Caudate nucleus (tissue), 63 donors: ENCODE measurements at places on chromosomes 2 and 18.
A peak's percentile ranks its signal among the peaks of the same experiment; 100 is the strongest.

DNA sequence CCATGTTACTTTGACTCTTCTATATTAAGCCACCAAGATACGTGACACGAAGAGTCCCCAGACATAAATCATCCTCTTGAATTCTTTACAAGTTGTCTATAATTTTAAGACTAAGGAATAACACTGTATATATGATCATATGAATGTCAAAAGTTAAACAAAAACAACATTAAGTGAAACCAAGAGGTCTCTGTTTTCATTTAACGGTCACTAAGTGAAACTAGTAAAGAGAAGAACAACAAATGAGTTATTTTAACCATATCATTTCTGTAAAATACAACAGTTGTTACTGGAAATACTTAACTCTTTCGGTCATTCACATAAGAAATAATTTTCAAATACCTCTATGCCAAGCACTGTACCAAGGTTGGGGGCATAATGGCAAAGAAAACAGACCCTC, 45.7 kb upstream of the STK17B start:
- no peak for DNase-seq

DNA sequence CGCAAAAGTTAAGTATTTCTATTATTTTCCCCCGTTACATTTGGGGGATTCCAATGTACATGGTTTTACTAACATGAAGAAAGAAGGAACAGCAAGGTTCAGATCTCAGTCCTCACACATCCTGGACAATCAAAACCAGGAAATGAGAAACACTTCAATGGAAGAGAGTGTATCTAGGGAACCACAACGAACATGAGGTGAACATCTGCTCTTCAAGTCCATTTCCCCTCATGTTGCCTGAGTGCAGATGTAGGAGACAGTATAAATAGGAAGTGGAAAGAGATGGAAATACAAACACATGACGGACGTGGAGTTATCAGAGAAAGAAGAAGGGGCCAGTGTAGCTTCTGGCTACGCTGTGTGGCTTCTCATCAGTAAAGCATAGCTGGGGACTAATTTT, 52.6 kb downstream of the CHN1 start:
- no peak for DNase-seq

DNA sequence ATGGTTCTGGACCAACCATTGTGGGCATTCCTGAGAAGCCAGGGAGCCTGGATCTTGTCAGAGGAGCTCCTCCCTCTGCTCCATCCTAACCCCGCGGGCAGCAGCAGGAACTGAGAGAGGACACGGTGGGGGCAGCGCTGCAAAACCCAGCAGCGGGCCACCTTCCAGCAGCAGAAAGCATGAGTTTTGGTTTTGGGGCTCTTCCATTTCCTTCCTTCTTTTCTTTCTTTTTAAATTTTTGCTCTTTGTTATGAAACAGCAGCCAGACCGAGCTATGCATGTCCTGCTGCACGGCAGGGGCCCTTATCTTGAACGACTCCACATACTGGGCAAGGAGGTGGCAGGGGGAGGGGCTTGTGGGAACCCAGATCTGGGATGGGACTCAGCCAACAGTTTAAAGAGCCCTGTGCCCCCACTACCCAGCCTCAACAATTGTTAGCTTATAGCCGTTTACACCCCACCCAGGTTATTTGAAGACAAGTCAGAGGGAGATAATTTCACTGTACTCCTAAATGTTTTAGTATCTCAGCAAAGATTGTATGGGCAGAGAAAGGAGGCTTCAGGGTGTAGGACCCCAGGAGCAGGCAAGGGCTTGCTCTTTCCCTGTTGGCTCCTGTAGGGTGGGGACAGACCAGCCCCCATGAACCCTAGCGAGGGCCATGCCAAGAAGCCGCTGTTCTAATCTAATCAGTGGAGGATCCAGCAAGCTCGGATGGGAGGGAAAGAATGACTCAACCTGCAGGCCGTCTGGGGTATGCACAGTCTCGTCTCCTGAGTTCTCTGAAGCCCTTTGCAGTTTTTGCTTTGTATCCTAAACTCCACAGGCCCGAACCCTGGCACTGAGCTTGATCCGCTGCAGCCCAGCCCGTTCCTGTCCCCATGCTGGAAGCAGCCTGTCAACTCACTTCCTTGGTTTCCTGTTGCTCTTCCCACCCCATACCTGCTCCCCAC, 75.3 kb downstream of the LRRFIP1 start:
- DNase-seq, result no peak

- no peak for DNase-seq
These were observed 42.9 kb downstream of the MEX3C start for GRCh38 chr18:51154431-51155063.

- no peak for DNase-seq
These were observed 352.0 kb downstream of the THSD7B start for GRCh38 chr2:137117385-137117784.

DNA sequence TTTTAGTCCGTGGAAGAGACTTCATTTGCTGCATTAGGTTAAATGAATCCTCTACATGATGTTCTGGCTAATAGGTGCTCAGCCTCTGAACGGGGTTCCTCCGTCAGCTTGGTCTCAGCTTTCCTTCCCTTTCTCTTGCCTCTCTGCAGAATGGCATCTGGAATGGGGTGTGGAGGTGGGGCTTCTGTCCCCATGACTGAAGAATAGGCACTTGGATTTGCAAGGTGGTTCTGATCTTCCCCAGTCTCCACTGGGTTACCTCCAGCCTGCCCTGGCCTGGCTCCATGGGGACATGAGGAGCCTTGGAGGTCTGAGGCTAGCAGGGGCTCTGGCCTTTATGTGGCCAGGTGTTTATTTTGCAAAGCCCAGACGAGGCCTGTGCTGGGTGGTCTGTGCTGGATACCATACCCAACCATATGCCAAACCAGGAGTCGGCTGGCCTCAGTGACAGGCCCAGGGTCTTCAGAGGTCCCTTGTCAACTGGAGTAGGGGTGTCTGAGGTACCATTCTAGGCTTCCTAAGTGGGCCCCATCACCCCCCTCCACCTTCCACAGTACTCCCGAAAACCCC, 28.2 kb upstream of the LAPTM4A start:
- DNase-seq, result no peak

DNA sequence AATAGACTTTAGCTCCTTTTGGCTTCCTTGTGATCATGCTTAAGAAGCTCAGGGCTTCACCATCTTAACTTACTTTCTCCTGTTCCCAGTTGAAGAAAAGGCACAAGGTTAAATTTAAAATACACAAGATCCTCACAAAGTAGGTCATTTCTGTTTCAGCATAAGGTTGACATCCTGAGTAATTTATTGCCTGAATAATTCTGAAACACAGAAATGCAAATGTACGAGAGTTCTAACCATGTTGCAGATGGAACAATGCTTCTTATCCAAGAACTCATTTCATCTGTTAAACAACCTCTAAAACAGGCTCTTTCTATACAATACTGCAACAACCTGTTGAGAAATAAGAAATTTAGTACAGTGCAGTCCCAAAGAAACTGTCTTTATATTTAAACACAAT, 395.2 kb downstream of the BCL11A start:
- DNase-seq, result no peak

- DNase-seq, result no peak
These were observed 156.9 kb downstream of the CCBE1 start for GRCh38 chr18:59540346-59540745.

- peak; percentile 97 for DNase-seq
These were observed at the start of gene ZRANB3 for GRCh38 chr2:135530313-135531230. Gene ZRANB3 (minus strand): TSS chr2:135531218.

- no peak for DNase-seq
These were observed 849 bp upstream of the VRK2 start for GRCh38 chr2:58045580-58046334.

DNA sequence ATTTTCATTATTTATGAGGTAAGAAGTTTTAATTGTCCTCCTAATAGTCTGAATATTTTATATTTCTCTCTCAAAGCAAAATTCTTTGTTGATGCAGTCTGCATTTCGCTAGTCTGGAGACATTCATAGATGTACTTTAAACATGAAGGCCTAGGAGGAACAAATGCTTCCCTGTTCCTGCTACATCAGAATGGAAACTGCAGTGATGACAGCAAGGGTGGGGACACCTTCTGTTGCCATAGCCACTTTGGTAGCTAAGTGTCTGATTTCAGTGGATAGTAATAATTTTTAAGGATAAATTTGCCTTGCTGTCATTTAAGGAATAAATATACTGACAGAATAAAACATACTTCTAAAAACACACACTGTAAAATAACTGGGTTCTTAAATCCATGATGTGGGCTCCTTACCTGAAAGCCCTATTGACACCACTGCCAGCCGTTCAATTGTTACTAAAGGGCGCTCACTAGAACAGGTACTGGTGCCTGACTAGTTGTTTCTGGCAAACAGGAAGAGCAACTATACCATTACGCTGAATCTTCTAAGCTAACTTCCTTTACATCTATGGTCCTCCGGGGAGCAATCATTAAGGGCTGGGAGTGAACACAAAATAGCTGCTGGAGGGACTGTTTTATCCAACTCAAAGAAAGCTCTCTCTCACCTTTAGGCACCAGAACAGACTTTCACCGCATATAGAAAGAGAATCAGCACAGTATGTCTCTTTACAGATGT, 88.2 kb downstream of the TMEM131 start:
- DNase-seq, result no peak

DNA sequence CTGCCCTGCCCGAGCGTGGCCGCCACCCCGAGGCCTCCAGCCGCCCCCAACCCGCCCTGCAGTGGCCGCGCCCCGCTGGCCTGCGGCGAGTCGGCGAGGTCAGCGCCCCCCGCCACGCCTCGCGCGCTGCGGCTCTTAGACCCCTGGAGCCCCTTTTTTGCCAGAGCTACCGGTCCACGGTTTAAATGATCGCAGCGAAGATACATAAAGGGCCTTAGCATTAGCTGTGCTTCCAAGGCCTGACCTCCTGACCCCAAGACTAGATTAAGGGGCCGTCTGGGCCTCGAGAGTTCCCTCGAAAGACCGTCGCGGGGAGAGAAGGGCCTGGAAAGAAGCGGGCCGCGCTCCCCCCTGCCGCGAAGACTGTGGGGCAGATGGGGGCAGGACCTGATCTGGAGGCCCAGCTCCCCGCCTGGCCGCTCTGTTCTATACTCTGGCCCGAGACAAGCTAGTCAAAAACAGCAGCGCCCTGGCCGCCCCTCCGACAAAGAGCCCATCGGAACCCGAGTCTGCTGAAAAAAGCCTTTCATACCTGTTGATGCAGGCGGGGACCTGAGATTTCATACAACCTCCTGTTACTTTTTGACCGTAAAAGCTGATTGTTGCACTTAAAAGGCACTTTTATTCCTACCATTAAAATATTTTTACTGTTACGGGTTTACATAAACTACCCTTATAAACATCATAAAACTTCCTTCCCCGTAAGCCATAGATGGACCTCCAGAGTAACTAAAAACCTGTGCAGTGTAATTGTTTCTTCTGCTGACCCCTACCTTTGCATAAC, 68.7 kb upstream of the PSMD14 start:
- DNase-seq, result peak; percentile 17

DNA sequence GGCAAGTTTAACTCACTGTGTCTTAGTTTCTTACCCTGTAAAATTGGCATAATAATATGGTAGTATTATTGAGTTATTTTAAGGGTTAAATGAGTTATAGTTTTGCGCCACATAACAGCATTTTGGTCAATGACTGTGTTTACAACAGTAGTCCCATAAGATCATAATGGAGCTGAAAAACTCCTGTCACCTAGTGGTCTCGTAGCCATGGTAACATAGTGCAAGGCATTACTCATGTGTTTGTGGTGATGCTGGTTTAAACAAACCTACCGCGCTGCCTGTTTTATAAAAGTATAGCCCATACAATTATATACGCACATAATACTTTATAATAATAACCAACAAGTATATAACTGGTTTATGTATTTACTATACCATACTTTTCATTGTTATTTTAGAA, 15.8 kb downstream of the UNC80 start:
- DNase-seq, result no peak

DNA sequence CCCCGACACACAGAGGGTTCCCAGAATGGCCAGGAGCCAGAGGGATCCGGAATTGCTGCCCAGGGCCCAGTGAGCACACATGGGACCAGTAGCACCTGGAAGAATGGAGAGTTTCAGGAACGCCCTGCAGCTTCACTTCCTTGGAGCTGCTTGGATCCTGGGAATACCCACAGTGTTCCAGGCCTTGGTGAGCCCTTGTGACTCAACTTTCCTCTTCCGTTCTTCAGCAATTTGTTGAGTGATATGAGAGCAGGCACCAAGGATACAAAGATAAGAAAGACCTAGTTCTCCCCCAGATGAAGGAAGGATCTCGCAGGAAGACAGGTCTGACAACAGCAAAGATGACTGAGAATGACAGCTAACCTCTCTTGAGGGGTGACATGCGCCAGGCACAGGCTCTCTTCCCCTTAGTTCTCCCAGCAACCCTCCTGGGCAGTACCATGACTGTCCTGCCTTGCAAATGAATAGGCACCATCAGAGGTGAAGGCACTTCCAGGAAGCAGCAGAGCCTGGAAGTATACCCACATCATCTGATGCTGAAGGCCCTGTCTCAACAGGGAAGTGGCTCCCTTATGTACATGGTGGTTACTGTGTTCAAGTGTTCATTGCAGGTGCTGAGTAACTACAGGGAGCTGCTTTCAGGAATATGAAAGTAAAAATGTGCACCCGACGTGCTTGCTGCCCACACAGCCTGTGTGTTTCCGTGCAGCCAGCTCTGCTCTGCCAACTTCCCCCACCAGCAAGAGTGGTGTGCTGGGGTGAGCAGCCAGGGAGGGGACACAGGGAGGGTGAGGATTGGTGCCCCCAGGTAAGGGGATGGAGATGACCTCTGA, 116.2 kb downstream of the STPG4 start:
- peak; percentile 56 for DNase-seq
